Activated naive CD8-positive, alpha-beta T cell treated with anti-CD3 and anti-CD28 coated beads, Interleukin-2, amount 10 ng/mL, durations not matched to agents 7 days and 5 days (primary cell): ENCODE measurements at places on chromosomes 16 and 17.

DNA sequence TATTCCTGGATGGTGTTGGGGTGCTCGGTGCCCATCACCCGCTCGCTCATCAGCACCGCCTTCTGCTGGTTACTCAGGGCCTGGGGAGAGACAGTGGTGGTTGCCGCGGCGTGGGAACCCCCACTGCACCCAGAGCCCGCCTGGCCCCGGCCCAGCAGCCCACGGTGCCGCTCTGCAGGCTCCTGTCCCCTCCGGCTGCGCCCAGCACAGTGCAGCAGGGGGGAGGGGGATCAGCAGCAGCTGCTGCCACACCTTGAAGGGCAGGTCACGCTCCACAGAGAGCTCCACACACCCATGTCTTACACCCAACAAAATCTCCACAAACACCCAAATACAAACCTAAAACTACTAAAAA, 18.8 kb downstream of the CLUH start:
- DNase-seq: peak; percentile 24

GRCh38 chr17:10123093-10123492, 75.3 kb downstream of the GAS7 start:
- no peak for DNase-seq

GRCh38 chr16:73408716-73409115, 360.8 kb upstream of the ZFHX3 start:
- DNase-seq: no peak

DNA sequence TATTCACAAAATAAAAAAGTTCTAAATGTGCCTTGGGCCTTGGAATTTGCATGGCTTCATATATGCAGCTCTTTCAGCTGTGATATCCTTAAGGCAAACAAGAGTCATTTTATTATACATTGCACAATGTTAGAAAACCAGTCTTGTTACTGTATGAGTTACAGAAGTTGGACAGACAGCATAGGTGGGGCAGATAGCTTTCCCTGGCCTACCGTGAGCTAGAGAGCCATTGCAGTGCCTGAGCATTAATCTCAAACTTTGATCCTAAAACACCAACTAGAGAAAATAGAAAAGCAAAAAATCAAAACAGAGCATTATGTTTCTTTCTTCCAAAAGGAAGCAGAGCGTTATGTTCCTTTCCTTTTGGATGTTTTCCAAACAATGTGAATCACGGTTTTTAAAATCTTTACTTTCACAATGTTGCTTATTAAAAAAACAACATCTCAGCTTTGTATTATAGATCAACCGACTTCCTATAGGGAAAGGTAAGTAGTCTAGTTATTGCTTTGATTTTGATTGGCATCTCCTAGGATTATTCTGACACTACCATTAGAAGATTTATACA, 32.2 kb downstream of the ARHGAP44 start:
- no peak for DNase-seq

- DNase-seq: peak; percentile 21
Observed at GRCh38 chr16:3734758-3735221, 17.5 kb upstream of the TRAP1 start.

- no peak for DNase-seq
Observed at GRCh38 chr16:88458039-88458772, 5.1 kb downstream of the ZFPM1 start.

- no peak for DNase-seq
Observed at GRCh38 chr16:27029525-27029924, 37.2 kb upstream of the C16orf82 start.

GRCh38 chr17:81516439-81516838, 3.8 kb upstream of the ACTG1 start:
- no peak for DNase-seq

GRCh38 chr16:80682421-80683070, 121.9 kb downstream of the CDYL2 start:
- DNase-seq: no peak

GRCh38 chr17:12856416-12856815, 67.1 kb downstream of the ARHGAP44 start:
- DNase-seq: no peak

GRCh38 chr16:89761304-89761922, 40.1 kb downstream of the ZNF276 start:
- no peak for DNase-seq

DNA sequence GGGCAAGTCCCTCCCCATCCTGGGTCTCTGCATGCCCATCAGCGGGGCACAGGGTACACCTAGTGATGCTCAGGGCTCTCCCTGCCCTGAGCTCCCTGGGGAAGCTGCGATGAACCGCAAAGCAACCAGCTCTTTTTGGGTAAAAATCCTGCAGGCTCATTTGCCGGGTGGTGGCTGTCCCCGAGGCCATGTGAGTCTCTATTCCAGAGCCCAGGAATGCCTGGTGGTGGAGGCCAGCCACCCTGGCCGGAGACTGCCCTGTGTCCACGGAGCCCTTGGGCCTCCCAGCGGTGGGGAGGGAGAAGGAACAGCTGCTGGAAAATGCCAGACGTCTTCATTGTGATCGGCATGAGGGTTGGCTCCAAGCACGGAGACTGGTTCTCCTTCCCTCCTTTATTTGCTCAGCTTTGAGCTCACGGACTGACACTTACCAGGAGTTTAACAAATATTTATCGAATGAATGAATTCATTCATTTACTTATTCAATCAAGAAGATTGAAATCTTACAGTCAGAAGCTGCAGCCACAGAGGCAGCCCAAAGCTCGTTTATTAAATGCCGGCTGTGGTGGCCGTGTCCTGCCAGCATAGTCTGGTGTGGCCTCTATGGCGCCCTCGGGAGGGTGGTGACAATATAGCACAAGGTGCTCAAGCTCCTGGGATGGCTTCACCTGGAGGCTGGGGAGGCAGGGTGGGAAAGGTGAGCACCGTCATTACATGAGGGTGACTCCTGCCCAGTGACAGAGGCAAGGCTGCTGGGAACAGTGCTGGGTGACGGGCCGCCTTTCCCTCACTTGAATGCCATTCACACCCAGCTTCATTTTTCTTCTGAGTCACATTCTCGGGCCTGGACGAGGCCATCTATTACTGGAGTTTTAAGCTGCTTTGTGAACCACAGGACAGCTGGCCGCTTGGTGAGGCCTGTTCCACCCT, 31.1 kb upstream of the JPH3 start:
- no peak for DNase-seq

DNA sequence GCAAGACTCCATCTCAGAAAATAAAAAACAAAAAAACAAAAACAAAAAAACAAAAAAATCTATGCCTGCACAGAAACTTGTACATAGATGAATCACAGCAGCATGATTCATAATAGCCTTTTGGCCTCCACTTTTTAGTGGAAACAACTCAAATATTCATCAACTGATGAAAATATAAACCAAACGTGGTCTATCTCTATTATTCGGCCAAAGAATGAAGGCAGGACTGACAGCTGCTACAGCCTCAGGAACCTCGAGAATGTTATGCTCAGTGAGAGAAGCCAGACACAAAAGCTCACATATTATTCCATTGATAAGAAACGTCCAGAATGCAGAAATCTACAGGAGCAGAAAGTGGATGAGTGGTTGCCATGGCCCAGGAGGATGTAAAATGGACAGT, 19.8 kb downstream of the PPL start:
- DNase-seq: no peak

- no peak for DNase-seq
Observed at GRCh38 chr16:89697161-89697615, 4.3 kb downstream of the SPATA2L start.

- DNase-seq: no peak
Observed at GRCh38 chr16:47726031-47726675, 265.0 kb downstream of the PHKB start.

GRCh38 chr17:8164815-8165131, 2.0 kb upstream of the VAMP2 start:
- DNase-seq: no peak

DNA sequence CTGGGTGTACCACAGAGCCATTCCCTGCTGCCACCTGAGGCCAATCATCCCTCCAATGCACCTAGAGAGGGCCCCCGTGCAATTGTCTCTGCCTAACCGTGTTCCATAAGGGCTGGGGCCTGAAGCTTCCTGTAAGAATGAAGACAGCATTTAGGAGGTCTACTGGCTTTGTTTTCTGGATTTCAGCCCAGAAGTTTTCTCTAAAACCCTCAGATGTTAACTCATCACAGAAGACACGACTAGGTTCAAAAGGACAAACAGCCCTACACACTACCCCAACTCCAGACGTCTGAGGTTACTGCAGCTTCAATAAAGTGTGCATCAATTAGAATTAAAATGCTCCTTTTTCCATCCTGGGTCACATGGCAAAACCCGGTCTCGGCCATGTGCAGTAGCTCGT, 10.8 kb upstream of the DRG2 start:
- no peak for DNase-seq

DNA sequence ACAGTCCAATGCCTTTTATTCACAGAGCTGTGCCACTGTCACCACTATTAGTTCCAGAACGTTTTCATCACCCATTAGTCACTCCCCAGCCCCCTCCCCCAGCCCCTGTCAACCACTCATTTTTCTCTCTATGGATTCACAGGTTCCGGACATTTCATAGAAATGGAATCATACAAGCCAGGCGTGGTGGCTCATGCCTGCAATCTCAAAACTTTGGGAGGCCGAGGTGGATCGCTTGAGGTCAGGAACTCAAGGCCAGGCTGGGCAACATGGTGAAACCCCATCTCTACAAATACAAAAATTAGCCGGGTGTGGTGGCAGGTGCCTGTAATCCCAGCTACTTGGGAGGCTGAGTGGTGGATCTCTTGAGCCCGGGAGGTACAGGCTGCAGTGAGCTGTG, 759 bp upstream of the PAM16 start:
- no peak for DNase-seq

DNA sequence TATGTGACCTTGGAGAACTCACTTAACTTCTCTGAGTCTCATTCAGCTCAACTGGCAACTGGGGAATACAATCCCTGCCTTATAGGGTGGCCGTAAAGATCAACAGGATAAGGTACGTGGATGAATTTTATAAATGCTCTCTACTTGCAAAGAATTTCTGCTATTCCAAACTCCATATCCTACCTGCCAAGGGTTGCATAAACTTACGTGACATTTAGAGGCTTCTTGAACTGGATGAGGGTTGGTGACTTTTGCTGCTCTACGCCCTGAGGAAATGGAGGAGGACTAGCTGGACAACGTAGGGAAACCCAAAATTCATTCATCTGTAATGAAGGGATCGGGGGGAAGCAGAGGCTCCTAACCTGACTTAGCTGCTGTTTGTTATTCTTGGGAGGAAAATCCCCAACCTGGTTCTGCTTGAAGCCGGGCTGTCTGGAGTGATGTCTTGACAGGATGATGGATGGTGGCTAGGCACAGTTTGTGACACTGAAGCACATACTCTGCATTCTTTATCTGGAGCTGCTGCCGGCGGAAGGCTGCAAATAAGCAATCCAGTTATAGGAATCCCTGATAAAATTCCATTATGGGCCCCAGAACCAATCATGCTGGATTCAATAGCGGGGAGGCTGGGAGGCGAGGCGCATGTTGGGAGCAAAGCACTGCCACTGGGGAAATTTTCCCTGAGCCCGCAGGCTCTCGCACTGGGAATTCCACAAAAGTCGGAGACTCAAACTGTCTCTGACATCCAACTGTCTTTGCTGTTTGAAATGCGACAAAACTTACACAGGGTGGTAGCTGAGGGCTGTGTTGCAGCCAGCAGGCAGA, 94.7 kb upstream of the SDK2 start:
- DNase-seq: no peak

DNA sequence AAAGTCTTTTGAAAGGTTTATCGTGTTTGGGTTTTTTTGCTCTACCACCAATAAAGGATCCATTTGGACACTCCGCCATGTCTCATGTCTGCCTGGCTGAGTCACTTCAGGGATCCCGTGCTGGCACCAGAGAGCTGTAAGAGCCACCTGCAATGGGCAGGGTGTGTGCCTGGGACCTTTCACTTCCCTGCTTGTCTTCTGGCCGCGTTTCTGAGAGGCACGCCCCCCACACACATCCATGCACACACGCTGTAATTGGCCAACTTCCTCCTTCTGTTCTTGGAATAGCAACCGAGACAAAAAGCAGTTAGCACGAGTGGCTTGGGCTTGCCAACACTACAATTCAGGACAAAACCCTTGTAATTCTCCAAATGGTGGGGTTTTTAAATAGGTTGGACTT, 9.8 kb upstream of the SOST start:
- no peak for DNase-seq

GRCh38 chr17:80363518-80364090, 51.4 kb upstream of the ENDOV start:
- DNase-seq: peak; percentile 19

GRCh38 chr17:76681222-76682137, 29.3 kb downstream of the MXRA7 start:
- peak; percentile 74 for DNase-seq

DNA sequence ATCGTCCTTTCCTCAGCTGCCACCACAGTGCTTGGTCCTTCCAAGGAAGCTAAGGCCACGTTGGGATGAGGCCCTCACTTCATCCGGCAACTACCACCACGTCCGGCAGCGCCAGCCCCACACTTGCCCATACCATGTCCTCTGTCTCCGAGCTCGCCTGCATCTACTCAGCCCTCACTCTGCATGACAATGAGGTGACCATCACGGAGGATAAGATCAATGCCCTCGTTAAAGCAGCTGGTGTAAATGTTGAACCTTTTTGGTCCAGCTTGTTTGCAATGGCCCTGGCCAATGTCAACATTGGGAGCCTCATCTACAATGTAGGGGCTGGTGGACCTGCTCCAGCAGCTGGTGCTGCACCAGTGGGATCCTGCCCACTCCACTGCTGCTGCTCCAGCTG, 44.9 kb downstream of the TTC19 start:
- no peak for DNase-seq

GRCh38 chr16:1137604-1138003, 15.3 kb upstream of the CACNA1H start:
- DNase-seq: no peak

DNA sequence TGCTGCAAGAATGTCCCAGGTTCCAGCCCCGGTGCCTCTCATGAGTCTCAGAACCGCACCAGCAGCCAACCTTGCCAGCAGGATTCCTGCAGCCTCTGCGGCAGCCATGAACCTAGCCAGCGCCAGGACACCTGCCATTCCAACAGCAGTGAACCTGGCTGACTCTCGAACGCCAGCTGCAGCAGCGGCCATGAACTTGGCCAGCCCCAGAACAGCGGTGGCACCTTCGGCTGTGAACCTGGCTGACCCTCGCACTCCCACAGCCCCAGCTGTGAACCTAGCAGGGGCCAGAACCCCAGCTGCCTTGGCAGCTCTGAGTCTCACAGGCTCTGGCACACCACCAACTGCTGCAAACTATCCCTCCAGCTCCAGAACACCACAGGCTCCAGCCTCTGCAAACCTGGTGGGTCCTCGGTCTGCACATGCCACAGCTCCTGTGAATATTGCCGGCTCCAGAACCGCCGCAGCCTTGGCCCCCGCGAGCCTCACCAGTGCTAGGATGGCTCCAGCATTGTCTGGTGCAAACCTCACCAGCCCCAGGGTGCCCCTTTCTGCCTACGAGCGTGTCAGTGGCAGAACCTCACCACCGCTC, 9.8 kb downstream of the ELOB start:
- no peak for DNase-seq

DNA sequence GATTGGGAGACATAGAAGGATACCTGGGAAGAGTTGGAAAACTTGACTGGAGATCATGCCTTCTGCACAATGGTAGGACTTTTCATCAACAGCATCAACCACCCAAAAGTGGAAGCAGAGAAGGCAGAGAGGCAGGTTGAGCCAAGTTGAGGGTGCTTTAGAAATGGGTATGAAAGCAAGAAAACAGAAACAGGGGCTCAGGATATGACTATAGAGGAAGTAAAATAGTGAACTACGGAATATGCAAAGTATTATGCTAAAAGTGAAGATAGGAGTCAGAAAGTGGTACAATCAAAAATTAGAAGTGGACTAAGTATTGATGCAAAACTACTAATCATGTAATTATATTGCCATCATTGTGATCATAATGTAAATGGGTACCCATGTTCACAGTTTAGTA, 16.1 kb upstream of the ARHGAP44 start:
- DNase-seq: no peak
